ENCODE measurements at places on chromosomes 3 and 15.

DNA sequence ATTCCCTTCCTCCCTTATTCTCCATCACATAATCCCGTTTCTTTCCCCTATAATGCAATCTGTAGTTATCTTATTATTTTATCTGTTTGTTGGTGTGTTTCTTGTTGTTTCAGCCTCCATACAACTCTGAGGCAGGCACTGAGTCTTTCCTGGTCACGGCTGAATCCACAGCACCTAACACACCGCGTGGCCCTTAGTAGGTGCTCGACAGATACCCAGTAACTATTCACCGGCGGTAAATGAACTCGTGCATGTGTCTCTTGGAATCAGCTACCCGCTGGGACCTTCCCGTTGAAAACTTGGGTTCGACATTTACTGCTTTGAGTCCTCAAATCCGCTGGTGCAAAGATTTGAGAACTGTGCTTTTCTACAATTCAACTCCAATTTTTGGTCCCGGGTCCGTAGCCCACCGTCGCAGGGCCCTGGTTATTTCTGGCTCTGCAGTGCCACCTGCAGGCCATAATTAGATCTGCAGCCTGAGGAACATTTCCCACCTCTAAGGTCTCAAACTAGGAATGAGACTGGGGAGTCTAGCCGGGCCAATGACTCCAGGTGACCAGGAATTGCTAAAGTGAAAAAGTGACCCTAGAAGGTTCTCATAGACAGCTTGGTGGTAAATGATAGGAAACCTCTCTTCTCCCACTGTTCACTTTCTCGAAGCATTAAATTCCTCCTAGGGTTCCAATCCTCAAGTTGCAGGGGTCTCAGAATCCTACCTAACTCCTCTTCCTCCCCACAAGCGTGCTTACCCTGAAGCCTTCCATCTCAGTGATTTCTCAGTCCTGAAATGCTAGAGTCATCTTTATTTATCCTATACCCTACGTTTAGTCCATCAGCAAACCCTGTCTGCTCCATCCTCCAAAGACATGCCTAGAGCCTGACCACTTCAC lies 40.0 kb upstream of the TRH start:
- peak; percentile 35 for DNase-seq

DNA sequence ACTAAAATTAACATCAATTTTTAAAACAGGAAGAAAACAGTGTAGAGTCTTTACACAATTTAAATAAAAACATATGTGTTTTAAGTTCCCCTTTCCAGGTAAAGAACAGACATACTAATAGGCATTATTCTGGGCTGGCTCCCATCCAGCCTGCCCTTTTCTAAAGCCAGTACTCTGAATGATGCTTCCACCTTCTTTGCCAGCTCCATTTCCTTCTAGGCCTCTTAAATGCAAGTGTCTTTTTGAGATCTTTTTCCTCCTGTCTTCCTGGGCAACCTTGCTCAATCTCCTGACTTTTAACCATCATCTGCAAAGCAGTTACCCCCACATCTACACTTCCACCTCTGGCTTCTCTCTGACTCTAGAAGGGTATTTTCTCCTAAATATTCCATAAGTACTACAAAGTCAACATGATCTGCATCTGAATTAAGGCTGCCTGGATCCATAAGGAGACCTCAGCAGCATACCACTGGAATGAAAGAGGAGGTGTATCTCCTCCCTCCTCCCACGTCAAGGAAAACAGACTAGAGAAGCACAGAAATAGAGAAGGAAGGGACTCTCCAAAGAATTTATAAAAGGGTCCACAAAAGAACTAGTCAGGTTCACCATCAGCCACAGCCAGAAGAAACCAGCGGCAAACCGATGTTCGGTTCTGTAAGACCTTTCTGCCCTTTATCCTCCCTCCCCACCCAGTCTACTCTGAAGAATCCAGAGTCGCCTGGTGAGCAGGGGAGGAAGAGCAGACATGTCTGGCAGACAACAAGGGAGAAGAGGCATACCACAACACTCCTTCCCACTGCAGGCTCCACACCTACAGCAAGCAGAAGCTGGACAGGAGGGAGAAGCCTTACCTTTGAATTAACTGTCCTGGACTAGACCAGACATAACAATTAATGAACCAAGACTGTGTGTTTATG lies 47.1 kb downstream of the GOLIM4 start:
- no peak for DNase-seq

- no peak for DNase-seq
These were observed 524.2 kb upstream of the LMCD1 start for GRCh38 chr3:7977245-7978086.

- DNase-seq, result no peak
These were observed 197.4 kb downstream of the KLHL25 start for GRCh38 chr15:85597155-85597815.

DNA sequence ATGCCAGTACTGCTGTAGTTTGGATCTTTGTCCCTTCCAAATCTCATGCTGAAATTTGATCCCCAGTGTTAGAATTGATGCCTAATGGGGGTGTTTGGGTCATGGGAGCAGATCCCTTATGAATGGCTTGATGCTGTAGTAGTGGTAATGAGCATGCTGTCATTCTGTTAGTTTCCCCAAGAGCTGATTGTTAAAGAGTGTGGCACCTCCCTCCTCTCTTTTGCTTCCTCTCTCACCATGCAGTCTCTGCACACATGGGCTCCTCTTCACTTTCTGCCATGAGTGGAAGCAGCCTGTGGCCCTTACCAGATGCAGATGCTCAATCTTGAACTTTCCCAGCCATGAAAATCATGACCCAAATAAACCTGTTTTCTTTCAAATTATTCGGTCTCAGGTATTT lies 141.3 kb upstream of the DPPA4 start:
- DNase-seq, result no peak

- DNase-seq, result no peak
These were observed 118.3 kb upstream of the TRIM42 start for GRCh38 chr3:140559546-140559945.

DNA sequence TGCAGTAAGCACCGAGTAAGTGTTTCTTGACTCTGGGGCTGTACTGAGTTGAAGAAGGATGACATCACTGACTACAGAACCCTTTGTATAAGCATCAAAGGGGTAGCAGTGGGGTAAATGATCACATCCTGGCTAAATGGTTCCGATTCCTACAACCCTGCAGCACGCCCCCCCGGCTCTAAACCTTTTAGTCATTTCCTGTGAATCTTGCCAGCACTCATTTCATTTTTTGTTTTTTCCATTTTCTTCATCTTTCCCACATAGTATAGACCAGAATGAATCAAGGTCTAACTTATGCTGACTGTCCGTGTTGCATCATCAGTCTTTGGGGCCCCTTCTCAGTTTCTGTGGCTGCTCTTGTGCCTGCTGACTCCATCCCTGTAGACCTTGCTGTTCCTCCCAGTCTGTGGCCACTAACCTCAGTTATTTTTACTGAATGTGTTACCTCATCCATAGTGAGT lies 383.1 kb upstream of the TPRG1 start:
- no peak for DNase-seq

- DNase-seq, result no peak
These were observed 4.1 kb downstream of the SV2B start for GRCh38 chr15:91104111-91104510.

DNA sequence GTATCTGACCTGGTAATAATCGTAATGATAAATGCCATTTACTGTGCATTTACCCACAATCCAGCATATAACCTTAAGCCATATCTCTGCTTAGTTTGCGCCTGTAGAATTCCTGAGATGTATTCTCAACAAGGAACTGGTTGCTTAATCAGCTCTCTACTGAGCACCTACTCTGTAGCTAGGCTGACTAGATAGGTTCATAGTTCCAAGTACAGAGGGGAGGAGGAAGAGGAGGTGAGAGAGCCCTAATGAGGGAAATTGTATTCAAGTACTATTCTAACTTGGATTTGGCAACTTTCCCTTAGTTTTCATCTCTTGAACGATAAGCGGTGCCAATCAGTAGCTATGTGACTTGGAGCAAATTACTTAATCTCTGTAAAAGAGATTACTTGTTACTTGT lies 5.6 kb upstream of the AKAP13 start:
- DNase-seq, result no peak

- DNase-seq, result no peak
These were observed 41.1 kb upstream of the AP3B2 start for GRCh38 chr15:82750831-82751180.

GRCh38 chr3:34207002-34207401 lies 408.6 kb downstream of the PDCD6IP start:
- no peak for DNase-seq

DNA sequence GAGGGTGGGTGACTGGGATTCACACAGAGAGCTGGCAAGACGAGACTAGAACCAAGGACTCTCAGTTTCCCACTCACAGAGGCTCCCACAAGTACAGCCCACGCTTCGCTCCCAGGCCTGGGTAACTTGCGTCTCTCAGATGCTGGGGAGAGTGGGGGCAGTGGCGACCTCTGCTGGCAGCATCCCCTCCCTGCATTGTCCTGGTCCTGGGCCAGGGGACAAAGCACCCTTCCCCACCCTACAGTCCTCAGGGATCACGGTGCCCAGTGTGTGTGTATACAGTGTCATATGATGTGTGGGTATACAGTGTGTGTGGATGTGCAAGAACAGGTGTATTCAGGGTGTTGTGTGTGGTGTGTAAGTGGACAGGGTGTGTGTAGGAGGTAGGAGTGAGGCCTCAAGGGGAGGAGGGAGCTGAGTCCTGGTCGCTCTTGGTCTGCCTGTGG lies 12.8 kb downstream of the VILL start:
- no peak for DNase-seq

GRCh38 chr15:80823995-80824394 lies 44.8 kb downstream of the CEMIP start:
- no peak for DNase-seq
